ENCODE measurements at places on chromosomes 1 and 21.

DNA sequence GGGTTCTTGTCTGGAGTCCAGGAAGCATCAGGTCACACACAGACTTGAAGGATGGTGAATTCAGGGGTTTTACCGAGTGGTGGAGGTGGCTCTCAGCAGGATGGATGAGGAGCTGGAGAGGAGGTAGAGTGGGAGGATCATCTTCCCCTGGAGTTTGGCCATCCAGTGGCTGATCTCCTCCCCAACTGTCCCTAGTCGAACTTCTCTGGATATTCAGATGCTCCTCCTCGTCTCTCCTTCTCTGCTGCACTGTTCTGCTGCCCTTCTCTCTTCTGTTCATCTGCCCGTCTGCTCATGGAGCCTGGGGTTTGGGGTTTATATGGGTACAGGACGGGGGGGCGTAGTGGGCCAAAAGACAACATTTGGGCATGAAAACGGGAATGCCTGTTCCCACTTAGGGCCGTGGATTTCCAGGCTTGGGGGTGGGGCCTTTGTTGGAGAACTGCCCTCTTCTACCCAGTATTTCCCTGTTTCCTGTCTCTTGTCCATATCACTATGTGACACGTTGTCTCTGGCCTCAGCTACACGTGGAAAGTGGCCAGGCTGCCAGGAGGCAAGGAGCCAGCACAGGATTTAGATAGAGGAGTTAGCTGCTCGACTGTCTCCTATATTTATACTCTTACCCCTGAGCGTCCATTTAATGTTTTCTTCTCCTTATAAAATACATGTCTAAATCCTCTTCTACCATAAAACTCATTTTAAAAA is 76.7 kb downstream of the SIPA1L2 start:
- DNase-seq, result no peak

- DNase-seq, result no peak
Observed at GRCh38 chr1:119007670-119008482, 19.7 kb upstream of the TBX15 start.

GRCh38 chr1:175620376-175620775 is 123.0 kb downstream of the TNR start:
- no peak for DNase-seq

DNA sequence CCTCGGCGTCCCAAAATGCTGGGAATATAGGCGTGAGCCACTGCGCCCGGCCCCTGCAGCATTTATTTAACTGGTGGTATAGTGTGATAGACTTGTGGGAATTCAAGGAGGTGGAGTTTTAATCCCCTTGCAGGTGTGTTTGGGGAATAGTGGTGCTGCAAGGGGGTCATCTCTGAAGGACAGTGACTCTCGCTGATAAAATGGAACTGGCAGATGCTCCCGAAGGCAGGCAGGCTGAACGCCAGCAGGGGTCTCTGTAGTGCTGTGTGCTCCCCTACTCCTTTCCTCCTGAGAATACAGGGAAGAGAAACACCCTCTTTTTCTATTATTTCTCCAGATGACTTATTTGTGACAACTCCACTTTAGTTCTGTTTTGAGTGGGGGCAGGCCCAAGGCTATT is 4.0 kb downstream of the OSCP1 start:
- peak; percentile 32 for DNase-seq

DNA sequence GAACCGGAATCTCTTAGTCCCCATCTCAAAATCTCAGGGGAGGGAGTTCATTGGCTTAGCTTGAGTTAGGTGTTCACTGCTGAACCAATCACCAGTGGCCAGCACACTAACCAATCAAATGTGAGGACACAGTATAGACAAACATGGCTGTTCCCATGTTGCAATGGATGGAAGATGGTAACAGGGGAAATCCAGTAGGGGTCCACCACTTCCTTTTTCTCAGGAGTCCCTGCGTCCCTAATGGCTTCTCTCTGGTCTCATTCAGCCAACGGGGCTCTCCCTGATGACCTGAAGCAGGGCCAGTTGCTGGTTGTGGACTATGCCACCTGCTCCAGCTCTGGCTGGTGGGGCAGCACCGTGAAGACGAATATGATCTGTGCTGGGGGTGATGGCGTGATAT is 9.7 kb downstream of the CELA2B start:
- no peak for DNase-seq

DNA sequence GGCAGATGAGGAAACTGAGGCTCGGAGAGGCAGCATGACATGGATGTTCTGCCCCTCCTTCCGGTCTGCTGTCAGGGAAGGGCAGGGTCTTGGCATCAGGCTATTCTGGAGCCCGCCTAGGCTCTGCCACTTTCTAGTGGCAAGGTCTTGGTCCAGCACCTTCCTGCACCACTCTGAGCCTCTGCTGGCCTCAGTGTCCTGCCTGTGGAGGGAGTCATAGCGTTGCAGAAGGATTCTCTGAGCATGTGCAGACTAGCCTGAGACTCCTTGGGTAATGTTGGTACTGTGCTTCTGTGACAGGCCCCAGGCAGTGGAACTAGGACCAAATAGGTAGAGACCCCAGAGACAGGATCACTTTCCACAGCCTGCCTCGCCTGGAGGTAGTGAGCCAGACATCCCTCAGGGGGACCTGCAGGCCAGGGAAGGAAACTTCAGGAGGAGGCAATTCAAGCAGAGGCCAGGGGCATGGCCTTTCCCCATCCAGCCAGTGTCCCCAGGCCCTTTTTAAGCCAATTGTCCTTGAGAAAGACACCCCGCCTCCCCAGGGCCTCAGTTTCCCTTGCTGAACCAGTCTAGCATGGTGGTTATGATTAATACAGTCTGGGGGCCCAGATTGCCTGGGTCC is 10.6 kb downstream of the EDN2 start:
- DNase-seq, result no peak

GRCh38 chr1:71522721-71523120 is 441.9 kb upstream of the ZRANB2 start:
- no peak for DNase-seq

- DNase-seq, result peak; percentile 53
Observed at GRCh38 chr21:25790122-25790877, 55.5 kb downstream of the GABPA start.

DNA sequence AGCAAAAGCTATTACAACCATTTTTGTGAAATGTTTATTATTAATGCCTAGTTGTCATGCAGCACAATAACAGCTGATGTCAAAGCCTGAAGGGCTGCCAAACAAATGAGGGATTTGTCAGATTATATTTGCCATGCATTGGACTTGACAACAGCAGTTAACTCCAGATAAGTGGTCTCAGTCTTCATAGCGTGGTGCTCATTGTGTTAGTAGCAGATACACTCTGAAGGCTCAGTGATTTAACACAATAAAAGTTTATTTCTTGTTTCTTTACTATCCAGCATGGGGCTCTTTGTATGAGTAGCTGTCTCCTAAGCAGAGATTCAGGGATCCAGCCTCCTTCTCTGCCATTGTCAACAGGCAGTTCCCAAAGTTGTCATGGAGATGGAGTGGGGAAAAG is 76.0 kb upstream of the PTGFRN start:
- no peak for DNase-seq

- no peak for DNase-seq
Observed at GRCh38 chr1:232168508-232168907, 461.4 kb downstream of the SIPA1L2 start.

- DNase-seq, result no peak
Observed at GRCh38 chr1:94022471-94023189, 98.3 kb downstream of the ABCA4 start.

DNA sequence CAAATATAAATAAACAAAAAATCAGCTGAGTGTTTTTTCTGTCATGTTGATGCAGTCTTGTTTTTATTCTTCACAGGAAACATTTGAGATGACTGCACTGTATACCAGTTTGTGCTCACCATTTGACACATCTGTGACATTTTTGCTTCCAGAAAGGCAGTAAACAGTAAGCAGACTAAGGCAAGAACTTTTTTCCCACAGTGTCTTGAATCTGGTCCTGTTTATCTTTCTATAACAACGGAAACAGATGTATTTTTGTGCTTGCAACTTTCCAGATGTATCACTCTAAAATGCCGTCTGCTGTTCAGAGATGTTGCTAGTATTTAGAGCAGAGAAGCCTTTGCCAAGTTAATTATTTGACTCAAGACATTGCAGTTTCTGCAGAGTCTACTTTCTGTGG is 105.5 kb downstream of the ZC3H11B start:
- DNase-seq, result no peak

DNA sequence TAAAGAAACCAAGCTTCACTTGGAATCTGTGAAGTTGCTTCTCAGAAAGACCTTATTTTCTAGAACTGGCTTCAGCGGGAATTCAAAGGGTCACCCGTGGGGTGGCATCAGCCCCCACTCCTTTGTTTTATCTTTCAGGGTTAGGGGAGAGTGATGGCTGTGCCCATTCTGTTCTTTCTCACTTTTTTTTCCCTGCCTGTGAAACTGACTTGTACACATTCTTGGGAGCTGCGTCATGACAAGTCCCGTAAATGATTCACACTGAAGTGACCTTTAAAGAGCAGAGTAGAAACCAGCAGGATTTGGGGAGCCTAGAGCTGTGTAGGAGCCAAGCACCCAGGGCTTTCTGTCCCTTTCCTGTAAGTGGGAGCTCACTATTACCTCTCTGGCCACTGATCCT is 43.8 kb downstream of the SLC44A3 start:
- DNase-seq, result no peak

- DNase-seq, result no peak
Observed at GRCh38 chr1:11237356-11237755, 25.0 kb downstream of the MTOR start.

DNA sequence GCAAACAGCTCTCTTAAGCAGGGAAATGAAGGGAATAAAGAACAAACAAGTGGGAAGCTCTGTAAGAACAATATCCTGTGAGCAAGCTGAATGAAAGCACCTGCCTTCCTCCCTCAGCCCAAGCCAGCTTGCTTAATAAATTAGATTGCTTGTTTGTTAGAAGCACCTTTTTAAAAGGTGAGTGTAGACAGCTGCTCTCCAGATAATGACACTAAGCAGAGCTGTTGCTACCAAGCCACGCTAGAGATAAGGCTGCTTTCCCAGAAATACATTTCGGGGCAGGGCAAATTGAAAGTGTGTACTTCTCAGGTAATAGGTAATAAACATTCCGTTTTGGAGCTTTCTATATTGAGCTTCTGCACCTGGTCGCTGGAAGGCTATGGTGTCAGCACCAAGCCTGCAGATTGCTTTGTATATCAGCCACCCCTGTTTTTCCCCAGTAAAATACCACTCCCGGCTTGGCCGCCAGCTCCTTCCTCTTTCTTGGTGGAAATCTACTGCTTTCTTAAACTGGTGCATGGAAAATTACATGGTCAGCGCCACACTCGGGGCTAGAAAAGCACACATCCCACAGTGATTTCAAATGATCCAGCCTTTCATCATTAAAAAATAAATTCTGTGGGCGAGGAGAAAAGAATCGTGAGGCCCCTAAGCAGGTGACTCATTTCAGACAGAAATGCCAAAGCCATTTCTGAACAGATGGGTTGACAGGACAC is 151.3 kb downstream of the ETS2 start:
- no peak for DNase-seq

DNA sequence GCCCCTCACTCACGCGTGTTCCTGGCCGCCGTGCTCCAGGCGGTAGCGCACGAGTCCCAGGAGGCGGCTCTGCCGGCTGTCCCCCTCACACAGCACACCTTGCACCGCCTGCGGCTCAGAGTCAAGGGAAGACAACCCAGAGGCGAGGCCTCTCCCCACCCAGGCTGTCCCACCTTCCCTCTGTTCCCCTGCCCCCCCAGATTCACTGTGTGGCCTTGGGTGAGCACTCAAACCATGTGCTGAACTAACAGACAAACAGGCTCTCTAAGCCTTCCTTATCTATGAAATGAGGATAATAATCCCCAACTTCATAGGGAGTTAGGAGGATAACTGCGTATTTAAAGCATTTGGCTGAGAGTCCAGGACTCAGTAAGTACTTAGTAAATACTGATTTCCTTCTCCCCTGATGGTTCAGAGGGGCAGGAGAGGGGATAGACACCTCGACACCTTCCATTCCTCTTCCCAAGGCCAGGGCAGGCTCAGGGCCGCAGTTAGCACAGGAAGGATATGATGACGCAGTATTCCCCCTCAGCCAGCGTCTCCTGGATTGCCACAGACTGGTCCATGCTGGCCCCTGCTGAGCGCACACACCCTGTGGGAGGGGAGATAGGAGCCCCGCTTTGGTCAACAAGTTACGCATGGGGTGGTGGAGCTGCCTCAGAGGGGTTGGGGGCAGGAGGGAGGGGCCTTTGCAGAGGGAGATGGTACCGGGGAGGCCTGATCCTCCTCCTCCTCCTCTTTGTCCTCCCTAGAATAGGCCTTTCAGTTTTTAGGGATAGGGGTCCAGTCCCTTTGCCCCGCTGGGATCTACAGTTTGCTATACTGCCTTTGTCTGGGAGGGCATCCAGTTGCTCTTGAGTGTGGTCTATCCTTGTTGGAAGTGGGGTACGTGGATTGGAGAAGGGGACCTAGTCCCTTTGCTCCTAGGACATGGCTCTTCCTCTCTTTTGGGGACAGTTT is 830 bp downstream of the INPP5B start:
- peak; percentile 45 for DNase-seq

DNA sequence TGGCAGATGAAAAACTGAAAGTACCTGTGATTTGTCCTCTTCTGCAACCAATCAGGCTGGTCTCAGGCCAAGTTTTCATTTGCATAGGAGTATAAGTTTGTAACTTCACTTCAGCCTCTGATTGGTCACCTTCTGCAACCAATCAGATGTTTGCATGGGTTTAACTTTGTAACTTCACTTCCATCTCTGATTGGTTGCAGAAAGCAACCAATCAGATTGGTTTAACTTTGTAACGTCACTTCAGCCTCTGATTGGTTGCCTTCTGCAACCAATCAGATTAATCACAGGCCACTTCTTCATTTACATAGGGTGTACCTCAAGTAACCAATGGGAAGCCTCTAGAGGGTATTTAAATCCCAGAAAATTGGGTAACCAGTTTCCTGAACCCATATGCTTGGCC is 18.9 kb upstream of the TUT4 start:
- no peak for DNase-seq

DNA sequence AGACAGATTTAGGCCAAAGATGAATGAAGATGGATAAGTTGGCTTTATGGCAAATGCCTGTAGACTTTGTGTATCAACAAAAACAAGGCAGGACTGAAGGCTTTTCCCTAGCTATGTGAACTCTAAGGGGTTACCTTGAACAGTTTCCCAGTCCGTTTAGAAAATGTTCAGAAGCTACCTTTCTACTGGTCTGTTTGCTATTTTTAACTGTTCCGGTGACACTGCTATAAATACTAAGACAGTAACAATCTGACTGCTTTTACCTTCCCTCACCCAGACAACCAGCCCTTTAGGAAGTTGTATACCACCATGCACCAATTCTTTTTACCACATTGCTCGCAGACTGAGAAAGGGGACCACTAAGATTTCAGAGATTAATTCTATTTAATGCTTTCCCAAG is 102.2 kb downstream of the PHTF1 start:
- no peak for DNase-seq

GRCh38 chr21:38351176-38351959 is 94.6 kb downstream of the KCNJ15 start:
- no peak for DNase-seq

- no peak for DNase-seq
Observed at GRCh38 chr1:54745274-54745673, 19.0 kb downstream of the PARS2 start.

All from HEK293T (cell line).